ENCODE measurements at places on chromosomes 3 and 15.

DNA sequence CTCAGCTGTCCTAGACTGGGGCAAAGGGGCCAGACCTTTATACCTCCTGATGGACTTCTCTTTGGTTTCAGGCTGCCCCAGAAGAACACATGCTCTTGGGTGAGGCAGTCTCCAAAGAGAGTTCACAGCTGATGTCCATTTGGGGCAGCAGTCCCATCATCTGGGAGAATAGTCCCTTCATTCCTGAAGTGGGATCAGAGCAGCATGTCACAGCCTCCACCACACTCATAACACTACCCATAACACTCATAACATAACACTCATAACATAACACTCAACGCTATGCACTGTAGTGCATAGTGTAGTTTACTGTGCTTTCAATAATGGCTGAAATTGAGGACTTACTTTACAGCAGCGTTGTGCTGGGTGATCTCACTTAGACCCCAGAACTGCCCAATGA, 36.7 kb upstream of the PLCL2 start:
- DNase-seq = no peak

DNA sequence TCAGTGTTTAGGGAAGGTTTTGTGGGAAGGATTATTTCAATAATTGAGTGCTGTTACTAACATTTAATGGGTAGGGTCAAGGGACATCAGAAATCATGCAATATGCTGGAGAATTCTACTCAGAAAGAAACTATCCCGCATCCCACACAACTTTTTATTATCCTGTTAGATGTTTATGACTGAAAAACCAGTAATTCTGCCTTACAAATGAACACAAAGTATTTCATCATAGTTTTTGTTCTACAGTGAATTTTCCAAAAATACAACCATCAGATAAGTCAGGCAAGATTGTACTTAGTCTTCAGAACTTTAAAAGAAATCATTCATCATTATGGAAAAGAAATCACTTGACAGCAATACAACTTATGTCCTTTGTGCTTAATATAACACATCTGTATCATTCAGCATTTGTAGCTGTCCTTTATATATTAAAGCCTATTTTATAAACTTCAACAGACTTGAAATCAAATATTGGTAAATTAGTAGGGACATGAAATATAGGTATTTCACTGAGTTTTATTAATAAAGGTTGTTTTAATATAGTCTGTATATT, 61.9 kb downstream of the TRPM7 start:
- DNase-seq = no peak

GRCh38 chr3:126867190-126867862, 115.6 kb upstream of the PLXNA1 start:
- no peak for DNase-seq

DNA sequence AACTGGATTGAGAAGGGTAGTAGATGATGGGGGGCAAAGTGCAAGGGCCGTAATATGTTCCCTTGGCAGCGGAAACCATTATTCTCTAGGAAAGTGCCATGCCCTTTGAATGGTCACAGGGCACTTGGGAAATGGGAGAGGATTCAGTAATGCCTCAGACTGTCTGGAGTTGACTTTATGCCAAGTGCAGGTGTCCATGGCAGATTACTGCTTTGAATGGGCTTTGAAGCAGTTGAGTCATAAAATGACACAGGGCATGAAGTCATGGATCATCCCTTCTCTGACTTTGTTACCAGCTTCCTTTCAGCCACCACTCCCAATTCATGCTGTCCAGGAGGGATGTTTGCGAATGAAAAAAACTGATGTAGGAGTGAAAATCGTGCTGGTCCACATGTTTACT, 20.1 kb downstream of the AADACL2 start:
- no peak for DNase-seq

Data from cortex of kidney (tissue), 1 donor.